ENCODE measurements at places on chromosomes 2 and 18. TPM values are rescaled to one million over a fixed set of nuclear protein-coding genes. Genes with fewer than 3 reads are reported as not detected.

GRCh38 chr2:233818639-233819621 is 35.4 kb downstream of the HJURP start:
- H3K4me3 ChIP-seq: no peak overlapping the region
- H3K36me3 ChIP-seq: no peaks in the 10 kb centered on the region
- H3K27me3 ChIP-seq: no peaks in the 10 kb centered on the region
- H3K27ac ChIP-seq: no peak overlapping the region

The NT5C1B gene
- not detected for total RNA-seq

The RHBDD1 gene
- total RNA-seq: 6.1 TPM

The OXER1 gene
- total RNA-seq: not detected
